ENCODE measurements at places on chromosomes 1 and 21. TPM values are rescaled to one million over a fixed set of nuclear protein-coding genes. Genes with fewer than 3 reads are reported as not detected.

The C4BPA gene
- 0.21 TPM for total RNA-seq

The TEX38 gene
- not detected for total RNA-seq

The CR1L gene
- total RNA-seq = not detected

The LPAR3 gene
- total RNA-seq = 0.11 TPM

The HES3 gene
- total RNA-seq = not detected

The TTC22 gene
- total RNA-seq = 4.2 TPM

GRCh38 chr1:11350265-11350664, 77.3 kb downstream of the UBIAD1 start:
- no peak for DNase-seq

DNA sequence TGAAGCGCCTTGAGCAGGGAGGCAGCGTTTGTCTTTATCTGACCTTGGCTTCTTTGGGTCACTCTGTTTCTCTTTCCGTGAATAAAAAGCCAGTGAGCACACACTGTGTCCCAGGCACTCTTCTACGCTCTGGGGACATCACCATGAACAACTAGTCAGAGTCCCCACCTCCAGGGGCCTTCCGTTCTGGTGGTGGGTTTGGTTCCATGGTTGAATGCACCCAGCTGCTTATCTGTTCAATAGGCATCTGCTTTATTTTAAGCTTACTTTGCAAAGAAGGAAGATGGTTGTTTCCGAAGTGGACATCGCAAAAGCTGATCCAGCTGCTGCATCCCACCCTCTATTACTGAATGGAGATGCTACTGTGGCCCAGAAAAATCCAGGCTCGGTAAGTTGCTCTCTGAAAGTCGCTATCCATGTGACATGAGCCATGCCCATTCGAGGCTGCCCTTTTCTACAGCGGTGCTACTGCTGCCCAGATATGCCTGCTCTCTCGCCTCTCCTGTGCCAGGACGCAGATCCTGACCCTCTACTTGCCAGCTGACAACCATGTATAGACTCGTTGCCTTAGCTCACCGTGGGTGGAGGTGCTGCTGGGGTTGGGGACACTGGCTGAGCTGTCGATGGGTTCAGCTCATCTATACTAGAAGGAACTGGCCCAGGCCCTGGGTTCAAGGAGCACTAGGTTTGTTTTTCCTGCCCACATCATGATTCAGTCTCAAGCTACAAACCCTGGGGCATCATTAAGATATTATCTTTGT, 5.9 kb downstream of the MX1 start:
- DNase-seq = peak; percentile 56

GRCh38 chr1:218330043-218330623, 15.0 kb upstream of the TGFB2 start:
- no peak for DNase-seq

GRCh38 chr1:55854911-55855310, 639.7 kb upstream of the USP24 start:
- no peak for DNase-seq

DNA sequence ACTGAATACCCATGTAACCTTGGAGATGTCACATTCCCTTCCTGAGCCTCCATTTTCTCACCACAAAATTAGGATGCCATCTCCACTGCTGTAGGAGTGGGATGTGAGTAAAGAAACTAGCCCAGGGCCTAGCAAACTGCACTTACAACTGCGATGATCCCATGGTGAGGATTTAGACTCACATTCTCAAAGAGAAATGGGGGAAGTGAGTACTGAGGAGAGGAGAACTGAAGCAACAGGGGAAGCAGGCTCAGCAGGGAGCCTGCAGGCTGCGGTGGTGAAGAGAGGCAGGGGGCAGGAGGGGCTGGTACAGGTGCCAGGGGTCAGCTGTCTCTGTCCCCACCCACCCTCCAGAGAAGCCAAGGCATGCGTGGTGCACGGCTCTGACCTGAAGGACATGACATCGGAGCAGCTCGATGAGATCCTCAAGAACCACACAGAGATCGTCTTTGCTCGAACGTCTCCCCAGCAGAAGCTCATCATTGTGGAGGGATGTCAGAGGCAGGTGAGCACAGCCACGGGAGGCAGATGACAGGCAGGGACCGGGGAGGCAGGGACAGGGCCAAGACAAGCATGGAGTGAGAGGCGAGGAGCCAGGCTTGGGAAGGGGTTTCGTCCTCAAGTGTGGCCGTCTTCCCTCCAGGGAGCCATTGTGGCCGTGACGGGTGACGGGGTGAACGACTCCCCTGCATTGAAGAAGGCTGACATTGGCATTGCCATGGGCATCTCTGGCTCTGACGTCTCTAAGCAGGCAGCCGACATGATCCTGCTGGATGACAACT, 16.4 kb upstream of the ATP1A4 start:
- DNase-seq = no peak

DNA sequence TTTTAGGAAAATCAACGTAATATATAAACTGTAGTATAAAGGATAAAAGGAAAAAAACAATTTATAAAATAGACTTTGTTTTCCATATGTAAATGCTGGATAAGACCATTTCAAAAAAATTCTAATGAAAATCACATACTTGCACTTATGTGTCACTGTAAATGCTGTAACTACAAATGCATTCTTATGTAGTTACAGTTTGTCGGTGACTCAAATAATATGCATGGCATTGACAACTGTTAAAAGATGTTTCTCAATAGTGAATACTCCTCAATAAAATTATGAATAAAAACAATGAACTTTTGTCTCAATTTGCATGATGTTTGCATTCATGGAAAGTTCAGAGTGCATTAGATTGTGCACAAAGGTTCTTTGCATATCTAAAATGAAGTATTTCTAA, 614.0 kb upstream of the CHRM3 start:
- DNase-seq = no peak

Measured in GM12878 (cell line).